Retinal pigment epithelial cell (primary cell): ENCODE measurements at places on chromosomes 3 and 15.

GRCh38 chr3:147360646-147361453, 45.5 kb downstream of the ZIC4 start:
- DNase-seq, result no peak

GRCh38 chr3:127611251-127611650, 13.0 kb downstream of the MCM2 start:
- no peak for DNase-seq

DNA sequence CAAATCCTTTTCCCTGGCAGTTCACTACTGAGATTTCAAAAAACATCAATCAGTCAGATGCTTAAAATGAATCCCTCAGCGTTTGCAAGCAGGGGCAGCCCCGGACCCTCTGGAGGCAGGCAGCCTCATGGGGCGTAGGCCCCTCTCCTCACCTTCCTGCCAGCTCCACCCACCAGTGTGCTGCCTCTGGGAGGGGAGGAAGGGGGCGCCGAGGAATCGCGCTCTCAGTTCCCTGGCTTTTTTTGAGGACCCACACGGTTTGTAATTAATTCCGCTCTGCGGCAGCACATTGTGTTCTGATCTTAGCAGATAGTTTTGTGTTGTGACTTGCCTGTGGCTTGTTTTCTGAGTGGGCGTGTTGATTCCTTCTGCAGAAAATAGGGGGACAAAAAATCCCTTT, 159.9 kb downstream of the KLF13 start:
- DNase-seq, result no peak

DNA sequence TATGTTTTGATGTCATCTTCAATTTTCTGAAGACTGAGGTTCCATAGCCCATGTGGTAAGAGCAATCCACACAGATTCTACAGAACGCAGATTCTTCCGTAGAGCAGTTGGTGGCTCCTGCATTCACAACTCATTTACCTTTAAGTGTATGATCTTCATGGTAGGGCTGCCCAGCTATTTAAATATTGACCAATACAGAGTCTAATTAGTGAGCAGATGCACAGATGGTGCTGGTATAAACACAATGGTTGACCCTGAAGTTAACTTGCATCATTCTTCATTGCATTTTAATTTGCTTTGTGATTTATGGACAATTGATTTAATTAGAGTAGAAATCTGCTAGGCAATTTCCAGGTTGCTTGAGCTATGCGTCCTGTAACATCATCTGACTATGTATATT, 269.2 kb downstream of the SQOR start:
- no peak for DNase-seq

DNA sequence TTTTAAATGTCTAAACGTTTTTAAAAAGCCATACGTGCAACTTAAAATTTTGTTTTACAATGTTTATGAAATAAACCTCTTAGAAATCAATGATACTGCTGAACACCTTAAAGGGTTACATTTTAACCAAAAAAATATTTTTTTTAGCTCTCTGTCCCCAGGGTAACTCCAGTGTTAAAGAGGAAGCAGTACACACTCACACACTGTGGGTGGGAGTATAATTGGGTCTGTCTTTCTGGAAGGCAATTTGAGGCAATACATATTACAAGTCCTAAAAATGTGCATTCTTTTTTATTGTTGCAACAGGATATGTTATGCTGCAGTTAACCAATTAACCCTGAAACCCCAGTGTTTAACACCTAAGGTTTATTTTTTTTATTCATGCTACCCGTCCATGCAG, 34.1 kb downstream of the WHAMM start:
- no peak for DNase-seq

GRCh38 chr15:81311752-81312464, 12.0 kb downstream of the STARD5 start:
- no peak for DNase-seq

GRCh38 chr3:169387751-169388696, 275.5 kb downstream of the MECOM start:
- no peak for DNase-seq

GRCh38 chr3:141150081-141150830, 81.4 kb upstream of the PXYLP1 start:
- DNase-seq, result no peak

- no peak for DNase-seq
Measured at GRCh38 chr3:197093871-197094270, 64.3 kb upstream of the MELTF start.

DNA sequence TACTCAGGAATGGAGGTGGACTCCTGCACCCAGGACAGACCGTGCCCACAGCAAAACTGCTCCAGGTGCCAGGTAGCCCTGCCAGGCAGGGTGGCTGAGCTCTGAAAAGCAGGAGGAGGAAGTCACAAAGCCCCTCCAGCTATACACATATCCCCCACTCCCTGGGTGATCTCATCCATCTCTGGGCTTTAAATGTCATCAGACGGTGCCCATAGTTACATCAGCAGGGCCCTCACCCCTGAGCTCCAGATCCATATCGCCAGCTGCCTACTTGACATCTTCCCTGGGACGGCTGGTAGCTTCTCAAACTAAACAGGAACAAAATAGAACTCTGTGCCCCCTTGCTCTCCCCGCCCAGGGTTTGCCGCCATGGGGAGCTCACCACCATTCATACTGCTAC, 87.7 kb downstream of the MEGF11 start:
- no peak for DNase-seq

GRCh38 chr15:51692154-51692553, 10.9 kb downstream of the SCG3 start:
- no peak for DNase-seq

DNA sequence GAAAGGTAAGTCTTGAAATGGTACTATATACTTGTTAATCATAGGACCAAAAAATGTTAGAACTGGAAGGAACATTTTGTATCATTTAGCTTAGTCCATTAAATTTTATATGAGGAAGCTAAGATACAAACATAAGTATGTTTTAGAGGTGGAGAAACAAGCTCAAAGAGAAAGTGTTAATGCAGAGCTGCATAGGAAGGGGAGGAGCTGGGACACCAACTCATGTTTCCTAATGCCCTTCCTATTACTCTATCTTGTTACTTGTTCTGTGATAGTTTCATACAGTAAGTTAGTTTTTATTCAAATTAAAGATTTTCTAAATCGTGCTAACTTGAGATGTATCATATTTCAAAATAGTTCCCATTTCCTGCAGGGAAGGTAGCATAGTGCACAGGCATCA, 7.4 kb downstream of the SLC35A5 start:
- DNase-seq, result no peak

GRCh38 chr3:192843723-192844485, 73.8 kb downstream of the MB21D2 start:
- DNase-seq, result no peak

DNA sequence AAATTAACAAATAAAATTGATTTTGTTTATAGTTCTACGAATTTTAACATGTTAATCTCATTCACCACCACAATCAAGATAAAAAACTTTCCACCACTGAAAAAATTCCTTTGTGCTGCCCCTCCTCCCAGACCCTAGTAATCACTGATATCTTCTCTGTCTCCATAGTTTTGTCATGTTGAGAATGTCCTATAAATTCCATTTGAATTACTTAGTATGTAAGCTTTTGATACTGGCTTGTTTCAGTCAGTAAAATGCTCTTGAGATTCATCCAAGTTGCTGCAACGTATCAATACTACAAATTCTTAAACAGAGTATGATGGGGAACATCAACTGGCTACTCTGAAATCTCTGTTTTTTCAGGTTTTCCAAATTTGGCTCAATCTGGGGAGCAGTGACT, 129.6 kb downstream of the CTNNB1 start:
- DNase-seq, result no peak

DNA sequence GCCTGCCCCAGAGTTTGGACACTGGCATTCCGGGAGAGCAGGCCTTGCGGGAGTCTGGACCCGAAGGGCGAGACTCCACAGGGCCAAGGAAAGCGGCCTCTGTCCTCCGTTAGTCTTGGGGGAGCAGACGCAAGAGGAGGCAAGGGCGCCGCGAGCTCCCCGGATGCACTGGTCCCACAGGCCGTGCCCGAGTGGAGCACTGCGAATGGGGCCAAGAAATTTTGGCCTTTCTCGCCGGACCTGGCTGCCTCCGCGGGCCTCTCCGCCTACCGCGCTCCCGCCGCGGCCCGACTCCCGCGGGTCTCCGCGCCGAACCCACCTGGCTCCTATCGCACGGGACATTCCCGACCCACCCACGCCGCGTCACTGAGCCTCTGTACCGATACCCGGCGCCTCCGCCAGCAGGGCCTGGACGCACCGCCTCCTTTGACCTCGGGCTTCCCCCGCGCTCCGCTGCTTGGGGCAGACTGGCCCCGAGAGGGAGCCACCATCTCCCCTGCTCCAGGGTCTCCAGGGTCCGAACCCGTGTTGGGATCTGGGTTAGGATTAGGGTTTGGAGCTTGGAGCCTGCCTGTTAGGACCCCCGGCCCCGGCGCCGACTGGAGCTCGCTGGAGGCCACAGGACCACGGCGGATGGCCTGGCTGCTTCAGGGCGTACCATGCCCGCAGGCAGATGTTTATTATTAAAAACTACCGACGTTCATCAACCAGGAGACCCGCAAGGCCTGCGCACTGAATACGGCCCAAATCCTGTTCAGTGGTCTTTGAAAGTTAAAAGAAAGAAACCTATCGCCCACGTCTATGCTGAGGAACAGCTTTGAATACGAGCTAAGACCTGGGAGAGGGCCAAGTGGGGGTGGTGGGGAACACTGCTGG, 11.7 kb downstream of the SHOX2 start:
- DNase-seq, result no peak

DNA sequence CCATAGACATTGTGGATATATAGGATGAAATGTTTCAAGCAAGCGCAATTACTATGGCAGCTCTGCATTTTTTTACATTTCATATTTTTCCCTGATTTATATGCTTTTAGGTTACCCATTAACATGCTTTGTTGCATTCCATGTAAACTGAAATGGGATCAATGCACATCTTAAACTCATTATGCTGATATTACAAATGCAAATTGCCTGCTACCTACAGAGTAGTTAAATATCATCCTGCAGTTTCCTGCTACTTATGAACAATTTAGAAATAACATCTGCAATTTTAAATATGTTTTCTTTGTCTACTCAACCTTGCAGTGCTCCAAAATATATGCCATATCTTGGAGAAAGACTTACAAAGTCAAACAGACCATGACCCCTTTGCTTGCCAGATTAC, 526.9 kb upstream of the NECTIN3 start:
- no peak for DNase-seq
